ENCODE measurements at places on chromosomes 12 and 14. TPM values are rescaled to one million over a fixed set of nuclear protein-coding genes. Genes with fewer than 3 reads are reported as not detected.

LRFN5 gene
- not detected for total RNA-seq

CCDC175 gene
- total RNA-seq = not detected

RDH12 gene
- total RNA-seq = not detected

CLEC2A gene
- not detected for total RNA-seq

CCDC196 gene
- not detected for total RNA-seq

SIVA1 gene
- 115 TPM for total RNA-seq

CACNA1C gene
- 0.05 TPM for total RNA-seq

LTBR gene
- total RNA-seq = 1.5 TPM

PPP4R4 gene
- 1.2 TPM for total RNA-seq

HCAR3 gene
- total RNA-seq = not detected

MEG3 gene
- not detected for total RNA-seq

PYGL gene
- total RNA-seq = 1.7 TPM

DDN gene
- 0.72 TPM for total RNA-seq

SPRYD4 gene
- 3.2 TPM for total RNA-seq

OR4L1 gene
- not detected for total RNA-seq

INSM2 gene
- total RNA-seq = not detected

CCNT1 gene
- 73.8 TPM for total RNA-seq

PTHLH gene
- not detected for total RNA-seq

AICDA gene
- total RNA-seq = not detected

GATC gene
- 32.2 TPM for total RNA-seq

RNASE4 gene
- 1.1 TPM for total RNA-seq

ART4 gene
- not detected for total RNA-seq

PLA2G1B gene
- total RNA-seq = 0.99 TPM

ISM2 gene
- total RNA-seq = 0.74 TPM

GPX2 gene
- not detected for total RNA-seq

SLC35E3 gene
- total RNA-seq = 5.3 TPM

APOLD1 gene
- total RNA-seq = 5.7 TPM

FGF6 gene
- total RNA-seq = not detected

IAPP gene
- total RNA-seq = not detected

MYF6 gene
- total RNA-seq = not detected

BDKRB2 gene
- not detected for total RNA-seq

NGB gene
- not detected for total RNA-seq

All from activated CD8-positive, alpha-beta T cell treated with anti-CD3 and anti-CD28 coated beads for 36 hours (primary cell).